ENCODE measurements at places on chromosomes 12 and 14.
A peak's percentile ranks its signal among the peaks of the same experiment; 100 is the strongest.

- DNase-seq: no peak
Observed at GRCh38 chr14:24954037-24954699, 95.8 kb downstream of the STXBP6 start.

DNA sequence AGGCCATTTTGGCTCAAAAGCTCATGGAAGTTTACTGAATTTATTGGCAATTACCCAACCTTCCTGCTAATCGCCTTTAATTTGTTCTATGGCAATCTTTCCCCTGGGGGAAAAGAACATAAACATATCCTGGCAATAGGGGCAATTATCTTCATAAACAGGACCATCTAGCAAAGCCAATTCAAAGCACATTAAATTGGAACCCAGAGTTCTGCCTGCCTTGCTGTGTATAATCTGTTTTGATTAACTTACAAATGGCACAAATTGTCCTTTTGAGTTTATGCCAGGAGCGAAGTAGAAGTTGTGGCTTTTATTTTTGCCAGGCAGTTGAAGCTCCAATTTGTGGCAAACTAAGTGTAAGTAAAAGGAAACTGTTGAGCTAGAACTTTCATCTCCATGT, 68.6 kb downstream of the C12orf50 start:
- DNase-seq: peak; percentile 9

DNA sequence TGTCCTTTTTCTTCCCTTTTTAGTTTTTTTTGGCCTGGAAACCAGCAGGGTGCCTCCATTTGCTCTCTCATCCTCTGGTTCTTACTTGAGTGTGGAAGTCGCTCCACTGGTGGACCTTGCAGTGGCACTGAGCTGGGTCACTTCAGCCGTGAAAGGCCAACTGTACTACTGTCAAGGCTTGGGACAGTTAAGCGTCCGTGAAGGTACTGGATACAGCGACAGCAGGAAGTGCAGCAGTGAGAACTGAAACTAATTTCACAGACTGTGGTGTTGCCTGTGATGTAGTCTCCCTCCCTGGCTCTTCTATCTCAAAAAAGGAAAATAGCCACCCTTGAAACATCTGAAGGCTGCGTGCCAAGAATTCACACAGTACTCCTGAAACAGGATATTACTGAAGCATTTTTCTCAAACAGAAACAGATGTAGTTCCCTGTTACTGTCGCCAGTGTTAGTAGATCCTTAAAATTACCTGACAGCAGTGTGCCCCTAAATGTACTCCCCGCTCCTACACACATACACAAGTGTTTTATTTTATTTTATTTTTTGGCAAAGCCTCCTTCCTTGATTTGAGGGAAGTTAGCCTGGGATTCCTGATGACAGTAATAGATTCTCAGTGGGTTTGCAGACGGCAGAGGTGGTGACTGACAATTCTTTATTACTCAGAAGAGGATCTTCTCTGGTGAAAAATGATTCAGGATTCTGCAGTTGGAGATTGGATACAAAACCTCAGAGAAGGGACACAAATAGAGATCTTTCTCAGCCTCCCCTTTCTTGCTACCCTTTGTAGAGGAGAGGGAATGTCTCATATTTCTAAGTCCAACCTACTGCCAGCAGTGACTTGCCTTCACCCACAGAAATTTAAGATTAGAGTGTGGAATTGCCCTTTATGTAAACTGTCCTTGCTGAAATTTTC, 4.4 kb downstream of the SUSD6 start:
- no peak for DNase-seq

DNA sequence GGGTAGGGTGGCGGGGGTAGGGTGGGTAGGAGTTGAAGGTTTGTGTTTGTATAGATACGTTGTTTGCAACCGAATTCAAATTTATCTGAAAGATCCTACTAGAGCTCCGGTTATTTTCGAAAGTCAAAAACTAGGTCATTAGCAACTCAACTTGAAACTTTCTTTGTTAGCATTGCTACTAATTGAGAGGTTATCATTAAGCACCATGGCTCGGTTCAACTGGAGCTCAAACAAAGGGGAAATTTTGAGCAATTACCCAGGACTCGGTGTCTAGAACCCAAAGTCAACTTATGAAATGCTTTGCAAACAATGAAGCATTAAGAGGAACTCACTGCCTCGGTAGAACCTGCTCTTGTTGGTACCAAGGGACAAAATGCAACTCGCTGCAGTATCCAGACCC, 207.7 kb downstream of the BCAT1 start:
- no peak for DNase-seq

- no peak for DNase-seq
Observed at GRCh38 chr12:53698948-53699677, 23.2 kb upstream of the ATP5MC2 start.

GRCh38 chr14:95356245-95356869, 36.6 kb upstream of the CLMN start:
- no peak for DNase-seq

GRCh38 chr14:21092273-21093011, 6.0 kb downstream of the ZNF219 start:
- DNase-seq: no peak

All from retinal pigment epithelial cell (primary cell).